ENCODE measurements at places on chromosomes 7 and 10. TPM values are rescaled to one million over a fixed set of nuclear protein-coding genes. Genes with fewer than 3 reads are reported as not detected.
A peak's percentile ranks its signal among the peaks of the same experiment; 100 is the strongest.

- no peak for DNase-seq
Measured at GRCh38 chr7:117179701-117180100, 143.2 kb downstream of the WNT2 start.

- DNase-seq: no peak
Measured at GRCh38 chr7:140192620-140193019, 15.8 kb upstream of the KDM7A start.

DNA sequence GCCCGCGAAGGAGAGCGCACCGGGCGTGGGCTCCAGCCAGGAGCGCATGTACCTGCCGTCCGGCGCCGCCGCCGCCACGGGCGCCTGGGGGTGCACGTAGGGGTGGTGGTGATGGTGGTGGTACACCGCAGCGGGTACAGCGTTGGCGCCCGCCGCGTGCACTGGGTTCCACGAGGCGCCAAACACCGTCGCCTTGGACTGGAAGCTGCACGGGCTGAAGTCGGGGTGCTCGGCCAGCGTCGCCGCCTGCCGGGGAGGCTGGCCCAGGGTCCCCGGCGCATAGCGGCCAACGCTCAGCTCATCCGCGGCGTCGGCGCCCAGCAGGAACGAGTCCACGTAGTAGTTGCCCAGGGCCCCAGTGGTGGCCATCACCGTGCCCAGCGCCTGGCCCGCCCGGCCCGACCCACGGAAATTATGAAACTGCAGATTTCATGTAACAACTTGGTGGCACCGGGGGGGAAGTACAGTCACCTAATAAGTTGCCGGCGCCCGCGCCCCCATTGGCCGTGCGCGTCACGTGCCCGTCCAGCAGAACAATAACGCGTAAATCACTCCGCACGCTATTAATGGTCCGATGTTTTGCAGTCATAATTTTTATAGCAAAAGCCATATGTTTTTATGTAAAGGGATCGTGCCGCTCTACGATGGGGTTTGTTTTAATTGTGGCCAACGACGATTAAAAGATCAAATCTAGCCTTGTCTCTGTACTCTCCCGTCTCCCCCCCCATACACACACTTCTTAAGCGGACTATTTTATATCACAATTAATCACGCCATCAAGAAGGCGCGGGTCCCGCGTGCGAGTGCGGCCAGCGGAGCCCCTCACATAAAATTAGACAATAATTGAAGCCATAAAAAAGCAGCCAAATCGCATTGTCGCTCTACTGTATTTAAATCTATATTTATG, at the start of gene HOXA9:
HOXA9 (minus strand) TSS at position 449 of the 907 bp plus-strand sequence; CDS start at position 369, 80 bp downstream.
- DNase-seq: no peak

DNA sequence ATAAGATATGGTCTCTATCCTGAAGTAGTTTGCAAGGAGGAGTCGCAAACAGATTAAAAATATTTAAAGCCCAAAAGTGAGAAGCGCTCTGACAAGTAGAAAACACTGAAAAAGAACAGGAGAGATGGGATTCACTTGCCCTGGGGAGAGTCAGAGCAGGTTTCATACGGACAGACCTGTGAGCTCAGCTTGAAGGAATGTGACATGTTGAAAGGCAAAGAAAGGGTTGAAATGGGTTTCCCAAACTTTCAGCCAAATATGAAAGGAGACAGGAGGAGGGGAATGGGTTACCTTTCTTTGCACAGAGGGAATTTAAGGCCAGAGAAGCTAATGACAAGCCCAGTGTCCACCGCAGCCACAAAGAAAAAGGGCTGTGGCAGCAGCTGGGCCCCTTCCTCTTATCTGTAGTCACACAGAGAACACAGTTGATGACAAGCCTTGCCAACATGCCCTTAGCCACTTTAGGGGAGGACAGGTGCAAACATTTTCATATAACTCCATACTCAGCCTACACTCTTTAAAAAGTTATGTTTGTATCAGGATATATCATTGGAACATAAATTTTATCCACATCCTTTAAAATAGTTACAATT, 14.9 kb downstream of the HOXA1 start:
- DNase-seq: peak; percentile 33

GRCh38 chr7:28686418-28686800, 271.7 kb downstream of the TRIL start:
- peak; percentile 54 for DNase-seq

GRCh38 chr7:131090886-131091692, 236.6 kb upstream of the MKLN1 start:
- DNase-seq: no peak

GRCh38 chr10:5561704-5562645, 37.2 kb downstream of the CALML3 start:
- no peak for DNase-seq

- DNase-seq: peak; percentile 63
Measured at GRCh38 chr10:13219685-13220670, 14.2 kb downstream of the UCMA start.

- DNase-seq: no peak
Measured at GRCh38 chr10:47095848-47096612, 184.8 kb downstream of the PTPN20 start.

- peak; percentile 23 for DNase-seq
Measured at GRCh38 chr10:121155742-121156474, 304.7 kb downstream of the WDR11 start.

DNA sequence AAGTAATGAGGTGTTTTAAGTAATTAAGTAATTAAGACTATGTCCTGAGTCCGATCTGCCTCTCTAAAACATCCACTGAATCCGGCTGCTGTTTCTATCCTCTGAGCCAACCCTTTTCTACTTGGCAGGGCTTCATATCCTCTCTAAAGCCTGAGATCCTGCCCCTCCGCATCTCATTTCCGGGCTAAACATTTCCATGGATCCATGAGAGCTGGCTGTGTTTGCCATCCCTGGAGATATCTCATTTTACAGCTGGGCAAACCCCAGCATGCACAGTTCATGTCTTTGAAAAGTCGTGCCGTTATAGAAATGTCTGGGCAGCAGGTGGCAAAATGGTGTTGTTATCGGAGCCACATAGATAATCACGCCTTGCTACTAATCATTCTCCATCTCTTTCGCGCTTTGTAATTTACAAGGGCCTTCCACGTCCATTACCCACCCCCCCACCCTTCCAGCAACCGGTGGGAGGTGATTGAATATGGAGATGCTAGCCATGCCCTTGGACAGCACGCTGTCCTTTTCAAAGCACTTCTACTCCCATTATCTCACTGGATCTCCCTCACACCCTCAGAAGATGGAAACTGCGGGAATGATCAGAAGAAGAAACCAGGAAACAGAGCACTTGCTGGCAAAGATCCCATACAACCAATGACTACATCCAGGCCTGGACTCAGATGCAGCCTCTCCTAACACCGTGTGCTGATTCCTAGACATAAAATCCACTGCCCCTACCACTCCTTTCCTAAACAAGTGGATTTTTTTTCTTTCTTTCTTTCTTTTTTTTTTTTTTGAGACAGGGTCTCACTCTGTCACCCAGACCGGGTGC, 1189.2 kb downstream of the TYW1 start:
- no peak for DNase-seq

DNA sequence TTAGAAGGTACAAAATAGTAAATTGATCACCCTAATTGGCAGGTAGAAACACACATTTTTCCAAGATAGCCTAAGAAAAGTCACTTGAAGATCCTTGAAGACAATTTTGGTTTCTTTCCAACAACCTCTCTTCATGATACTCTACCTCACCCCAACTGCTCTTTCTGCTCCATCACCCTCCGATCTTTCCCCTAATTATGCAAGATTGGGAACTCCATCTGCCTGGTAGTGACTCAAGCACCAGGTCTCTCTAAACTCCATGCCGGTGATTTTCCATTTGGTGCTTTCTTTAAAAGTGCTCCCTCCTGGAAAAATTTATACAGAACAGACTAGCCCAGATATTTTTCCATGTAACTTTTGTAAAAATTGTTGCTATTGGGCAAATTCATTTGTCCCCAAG, 1.1 kb upstream of the AKR1B1 start:
- no peak for DNase-seq

GRCh38 chr7:105797652-105798051, 78.7 kb downstream of the ATXN7L1 start:
- no peak for DNase-seq

DNA sequence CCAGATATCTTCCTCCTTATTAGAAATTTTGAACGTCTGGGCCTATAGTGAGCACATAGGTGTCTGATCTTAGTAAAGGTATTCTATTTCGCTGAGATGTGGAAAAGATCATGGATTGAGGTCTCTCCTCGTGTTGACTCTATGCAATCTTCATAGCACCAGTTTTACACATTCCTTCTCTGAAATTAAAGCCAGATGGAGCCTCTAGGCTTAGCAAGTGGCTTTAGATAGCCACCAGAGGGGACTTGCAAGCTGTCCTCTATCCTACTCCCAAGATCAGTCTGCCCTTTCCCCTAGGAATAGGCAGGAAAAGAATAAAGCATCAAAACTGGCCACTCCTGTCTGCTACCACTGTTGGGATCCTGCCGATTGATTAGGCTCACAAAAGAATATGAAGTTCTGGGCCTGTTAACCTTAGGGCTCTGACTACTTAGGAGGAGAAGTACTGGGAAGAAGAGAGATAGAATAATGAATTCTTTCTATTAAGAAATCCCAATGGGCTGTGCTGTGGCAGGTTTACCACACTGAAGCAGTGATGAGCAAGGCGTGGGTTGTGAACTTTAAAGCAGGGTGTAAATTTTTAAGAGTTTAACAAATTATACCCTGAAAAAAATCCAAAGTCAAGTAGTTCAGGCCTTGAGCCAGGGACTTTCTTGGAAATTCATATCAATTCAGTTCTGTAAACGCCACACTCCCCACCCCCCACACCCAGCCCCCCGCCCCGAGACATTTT, 2.2 kb upstream of the STRIP2 start:
- no peak for DNase-seq

- peak; percentile 67 for DNase-seq
Measured at GRCh38 chr7:110442381-110442837, 648.5 kb upstream of the LRRN3 start.

GRCh38 chr7:98728555-98728954, 111.5 kb downstream of the NPTX2 start:
- DNase-seq: no peak

GRCh38 chr7:5777932-5778331, 3.5 kb downstream of the RNF216 start:
- DNase-seq: no peak

GRCh38 chr7:158865462-158865922, 9.1 kb downstream of the DYNC2I1 start:
- no peak for DNase-seq

- no peak for DNase-seq
Measured at GRCh38 chr7:30266686-30267085, 17.7 kb upstream of the ZNRF2 start.

DNA sequence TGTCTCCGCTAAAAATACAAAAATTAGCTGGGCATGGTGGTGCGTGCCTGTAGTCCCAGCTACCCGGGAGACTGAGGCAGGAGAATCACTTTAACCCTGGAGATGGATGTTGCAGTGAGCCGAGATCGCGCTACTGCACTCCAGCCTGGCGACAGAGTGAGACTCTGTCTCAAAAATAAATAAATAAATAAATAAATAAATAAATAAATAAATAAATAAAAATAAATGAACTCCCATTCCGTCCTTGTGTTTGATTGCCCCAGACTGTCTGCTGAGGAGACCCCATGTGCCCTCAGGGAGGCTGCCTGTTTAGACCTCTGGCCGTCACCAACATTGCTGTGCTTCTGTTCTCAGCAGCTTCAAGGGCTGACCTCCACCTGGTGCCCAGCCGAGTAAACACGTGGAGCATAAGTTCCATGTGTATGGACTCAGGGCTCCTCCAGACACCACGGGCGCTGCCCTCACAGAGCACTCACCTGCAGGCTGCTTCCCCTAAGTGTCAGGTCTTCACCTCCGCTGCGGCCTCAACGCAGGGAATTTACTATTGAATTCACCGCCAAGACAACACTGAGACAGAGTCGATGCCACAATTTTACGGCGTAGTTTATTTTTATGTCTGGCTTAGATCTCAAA, 32.0 kb downstream of the VOPP1 start:
- DNase-seq: no peak

- DNase-seq: no peak
Measured at GRCh38 chr7:102129636-102130370, 156.9 kb upstream of the SH2B2 start.

GRCh38 chr10:125672884-125673283, 10.1 kb downstream of the TEX36 start:
- DNase-seq: no peak

GRCh38 chr10:21021843-21022594, 124.9 kb upstream of the NEBL start:
- no peak for DNase-seq

GRCh38 chr10:51832652-51833383, 133.4 kb upstream of the CSTF2T start:
- DNase-seq: peak; percentile 56

DNA sequence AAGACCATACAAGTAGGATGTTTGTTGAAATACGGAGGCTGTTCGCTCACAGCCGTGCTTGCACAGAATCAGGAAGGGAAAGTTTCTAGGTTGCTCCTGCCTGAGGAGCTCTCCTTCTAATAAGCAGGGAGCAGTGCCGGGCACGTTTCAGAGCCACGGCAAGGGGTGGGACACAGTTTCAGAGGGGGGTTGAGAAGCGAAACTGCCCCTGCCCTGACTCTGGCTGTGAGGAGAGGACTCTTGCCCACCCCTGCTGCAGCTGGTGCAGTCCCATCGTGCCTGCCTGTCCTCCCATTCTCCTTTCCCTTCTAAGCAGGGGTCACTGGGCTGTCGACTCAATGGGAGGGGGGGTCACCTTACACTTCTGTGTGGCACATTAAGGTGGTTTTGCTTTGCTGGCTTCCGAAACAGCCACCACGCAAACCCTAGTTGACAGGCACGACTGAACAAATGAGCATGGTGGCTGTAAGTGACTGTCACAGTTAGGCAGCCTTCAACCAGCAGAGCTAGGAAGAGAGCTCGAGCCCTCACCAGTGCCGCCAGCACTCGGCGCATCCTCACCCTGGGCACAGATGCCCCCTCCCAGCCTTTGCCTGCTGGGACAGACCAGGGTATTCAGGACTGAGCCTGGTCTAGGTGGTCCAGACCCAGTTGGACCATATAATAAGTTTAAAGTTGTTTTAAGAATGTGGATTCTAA, 37.5 kb downstream of the ZNF467 start:
- DNase-seq: no peak

The ADRB1 gene
- 0.47 TPM for total RNA-seq

The TUBAL3 gene
- not detected for total RNA-seq

The ERVW-1 gene
- total RNA-seq: not detected

The PPP1R3A gene
- total RNA-seq: not detected

The CLEC5A gene
- total RNA-seq: not detected

The TRPV5 gene
- total RNA-seq: not detected
